ENCODE measurements at places on chromosomes 6 and 20.

DNA sequence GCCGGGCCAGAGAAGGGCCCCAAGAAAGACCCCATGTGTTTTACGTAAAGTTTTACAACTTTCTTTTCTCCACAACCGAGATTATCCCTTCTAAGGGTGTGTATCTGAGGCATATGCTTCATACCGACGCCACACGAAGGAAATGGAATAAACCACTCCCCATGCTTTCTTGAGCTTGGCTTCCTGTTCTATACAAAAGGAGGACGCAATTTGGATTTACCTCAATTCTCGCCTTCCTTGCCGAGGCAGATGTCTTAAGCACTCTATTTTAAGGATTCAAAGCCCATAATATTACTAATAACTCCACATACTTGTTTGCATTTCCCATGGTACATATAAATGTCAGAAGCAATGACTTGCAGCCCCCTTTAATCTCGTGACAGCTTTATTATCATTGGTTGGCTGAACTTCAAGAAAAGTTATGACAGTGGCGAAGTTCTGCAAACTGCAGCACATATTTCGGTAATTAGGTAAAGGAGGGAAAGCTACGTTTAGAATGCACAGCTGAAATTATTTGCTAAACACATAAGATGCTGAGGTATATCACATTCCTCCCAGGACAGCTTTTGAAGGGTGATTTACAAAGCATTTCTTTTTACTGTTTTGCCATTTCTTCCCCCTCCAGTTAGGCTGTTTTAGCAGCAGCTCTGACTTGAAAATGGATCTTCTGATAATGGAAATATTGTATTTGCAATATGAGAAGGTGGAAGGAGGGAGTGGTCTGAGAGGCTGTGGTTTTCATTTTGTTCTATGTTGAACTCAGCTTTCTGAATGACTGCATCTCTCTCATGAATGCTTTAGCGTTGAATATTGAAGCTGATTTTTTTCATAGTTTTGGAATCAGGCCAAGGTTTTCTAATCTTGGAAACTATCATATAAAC lies 330.5 kb downstream of the EPHA7 start:
- no peak for DNase-seq

- no peak for DNase-seq
Measured at GRCh38 chr6:161244725-161245124, 29.1 kb downstream of the AGPAT4 start.

DNA sequence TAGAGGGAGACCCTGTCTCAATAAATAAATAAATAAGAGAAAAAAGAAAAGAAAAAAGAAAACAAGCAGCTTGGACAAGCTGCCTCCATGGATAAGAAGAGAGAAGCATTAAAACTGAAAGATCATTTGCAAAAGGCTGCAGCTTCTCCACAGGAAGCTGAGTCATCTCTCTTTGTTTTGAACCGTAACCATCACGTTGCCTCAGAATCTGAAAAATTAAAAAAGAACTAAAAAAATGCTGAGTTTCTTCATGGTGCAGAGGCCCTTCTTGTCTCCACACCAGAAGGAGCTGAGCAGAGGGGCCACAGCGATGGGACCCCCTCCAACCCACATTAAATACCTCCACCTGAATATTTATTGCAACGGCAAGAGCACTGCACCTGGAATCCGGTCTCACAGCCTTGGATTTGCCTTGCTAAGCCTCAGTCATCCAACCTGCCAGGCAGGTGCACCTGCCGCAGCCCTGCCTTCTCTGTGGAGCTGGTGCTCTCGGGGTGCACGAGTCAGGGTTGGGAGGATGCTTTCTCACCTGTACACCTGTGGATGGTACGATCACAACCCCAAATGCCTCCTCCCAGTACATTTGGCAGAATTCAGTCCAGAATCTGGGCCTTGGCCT lies 28.1 kb downstream of the TOX2 start:
- DNase-seq, result no peak

DNA sequence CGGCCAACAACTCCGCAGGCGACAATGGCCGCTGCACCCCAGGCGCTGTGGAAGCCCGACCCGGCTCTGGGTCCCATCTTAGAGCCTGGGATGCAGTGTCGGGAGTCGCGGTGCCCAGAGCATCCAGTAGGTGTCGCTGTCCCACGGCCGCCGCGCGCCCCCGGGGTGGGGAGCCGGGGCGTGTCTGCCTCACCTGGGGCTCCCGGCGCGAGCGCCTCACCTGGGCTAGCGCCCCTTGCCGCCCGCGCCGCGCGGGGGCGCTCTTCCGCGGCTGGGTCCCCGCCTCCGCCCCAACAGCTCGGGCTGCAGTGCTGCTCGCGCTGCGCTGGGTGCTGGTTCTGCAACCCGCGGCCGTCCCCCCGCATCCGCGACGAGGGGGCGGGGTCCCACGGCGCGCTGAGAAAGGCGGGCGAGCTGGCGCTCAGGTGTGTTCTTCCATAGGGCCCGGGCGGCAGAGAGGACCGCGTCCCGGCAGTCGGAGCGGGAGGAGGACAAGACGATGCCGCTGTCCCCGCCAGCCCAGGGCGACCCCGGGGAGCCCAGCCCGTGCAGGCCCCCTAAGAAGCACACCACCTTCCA lies at the start of gene CRYBG1:
TSS of gene CRYBG1 (plus strand) at position 308 of the 579 bp plus-strand sequence. CDS start at position 500, 192 bp downstream.
- peak; percentile 8 for DNase-seq

DNA sequence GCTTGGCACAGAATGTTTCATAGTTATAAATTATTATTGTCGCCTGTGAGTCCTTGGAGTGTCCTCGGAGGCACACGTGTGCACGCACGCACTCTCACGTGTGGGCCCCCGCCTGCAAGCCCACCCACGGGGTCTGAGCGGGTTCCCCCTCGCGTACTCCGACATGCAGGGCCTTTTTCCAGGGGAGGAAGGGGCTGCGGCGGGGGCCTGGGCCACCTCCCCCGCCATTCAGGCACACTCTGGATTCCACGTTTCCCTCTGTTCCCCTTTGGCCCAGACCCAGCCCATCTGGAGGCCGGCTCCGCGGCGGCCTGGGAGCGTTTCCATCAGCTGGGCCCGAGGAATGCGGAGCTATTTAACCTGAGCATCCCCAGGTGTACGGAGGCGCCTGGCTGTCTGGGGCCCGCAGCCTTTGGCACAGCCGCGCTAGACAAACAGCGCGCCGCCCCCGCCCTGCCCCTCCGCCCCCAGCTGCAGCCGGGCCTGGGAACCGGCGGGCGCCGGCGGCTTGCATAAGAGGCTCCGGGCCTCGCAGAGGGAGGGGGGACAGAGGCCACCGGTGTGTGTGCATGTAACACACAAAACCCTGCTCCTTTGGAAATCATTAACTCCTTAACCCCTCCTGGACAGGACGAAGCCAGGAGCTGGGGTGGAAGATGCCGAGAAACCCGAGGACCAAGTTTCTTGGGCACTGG lies 3.3 kb downstream of the ID1 start:
- DNase-seq, result peak; percentile 43

DNA sequence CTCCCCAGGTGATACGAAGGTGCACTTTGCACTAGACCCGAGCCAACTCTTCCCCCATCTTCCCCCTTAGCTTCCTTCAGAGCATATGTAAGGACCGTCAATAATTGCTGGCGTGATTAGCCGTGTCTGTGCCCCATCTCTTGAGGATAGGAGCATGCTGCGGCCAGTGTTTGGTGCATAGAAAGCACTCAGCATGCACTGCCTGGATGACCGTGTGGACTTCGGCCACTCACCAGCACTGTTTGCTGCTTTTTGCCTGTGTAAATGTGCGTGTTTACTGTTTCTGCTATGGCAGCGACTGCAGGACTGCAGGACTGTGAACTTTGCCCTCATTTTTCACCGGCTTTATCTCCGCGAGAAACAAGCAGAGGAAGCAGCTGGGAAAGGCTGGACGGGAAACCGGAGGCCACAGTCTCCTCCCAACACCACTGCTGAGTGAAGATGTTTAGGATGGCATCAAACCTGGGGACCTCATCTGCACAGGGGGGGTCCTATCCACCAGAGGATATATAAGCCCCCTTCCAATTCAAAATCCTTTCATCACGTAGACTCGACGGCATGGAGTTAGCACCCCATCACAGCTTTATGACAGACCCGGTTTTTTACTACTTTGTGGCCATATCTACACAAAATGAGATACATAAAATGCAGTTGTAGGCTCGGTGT lies 150.6 kb upstream of the AFDN start:
- DNase-seq, result no peak

- DNase-seq, result no peak
Measured at GRCh38 chr20:56414842-56415765, 3.0 kb downstream of the CASS4 start.

DNA sequence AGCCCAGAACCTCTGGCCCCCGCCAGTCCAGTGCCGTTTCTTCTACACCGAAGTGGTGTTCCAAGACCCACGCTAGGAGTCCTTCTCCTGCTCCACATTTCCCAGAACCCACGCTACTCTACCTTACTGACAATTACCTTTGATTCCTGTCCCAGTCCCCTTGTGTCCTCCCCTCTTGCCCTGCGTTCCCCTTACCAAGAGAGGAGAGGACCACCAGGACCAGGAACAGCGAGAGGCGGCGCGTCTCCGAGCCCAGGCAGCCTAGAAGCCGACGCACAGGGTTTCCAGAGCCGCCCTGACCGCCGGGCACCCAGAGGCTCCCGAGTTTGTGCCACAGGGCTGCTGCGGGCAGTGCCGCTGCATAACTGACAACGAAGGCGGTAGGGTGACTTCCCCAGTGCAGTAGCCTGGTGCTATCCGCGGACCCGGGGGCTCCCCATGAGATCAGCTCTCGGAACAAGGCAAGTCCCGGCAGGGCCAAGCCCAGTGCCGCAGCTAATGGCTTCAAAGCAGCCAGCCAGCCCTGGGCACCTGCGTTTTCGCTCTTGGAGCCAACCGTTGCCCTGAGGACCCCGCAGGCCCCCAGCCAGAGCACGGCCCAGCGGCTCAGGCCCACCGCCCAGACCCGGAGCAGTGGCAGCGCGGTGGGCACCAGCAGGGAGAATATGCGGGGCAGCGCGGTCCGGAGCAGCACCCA lies 512 bp downstream of the TAP1 start:
- DNase-seq, result peak; percentile 65

- DNase-seq, result no peak
Measured at GRCh38 chr6:119330520-119331113, 18.9 kb downstream of the MAN1A1 start.

DNA sequence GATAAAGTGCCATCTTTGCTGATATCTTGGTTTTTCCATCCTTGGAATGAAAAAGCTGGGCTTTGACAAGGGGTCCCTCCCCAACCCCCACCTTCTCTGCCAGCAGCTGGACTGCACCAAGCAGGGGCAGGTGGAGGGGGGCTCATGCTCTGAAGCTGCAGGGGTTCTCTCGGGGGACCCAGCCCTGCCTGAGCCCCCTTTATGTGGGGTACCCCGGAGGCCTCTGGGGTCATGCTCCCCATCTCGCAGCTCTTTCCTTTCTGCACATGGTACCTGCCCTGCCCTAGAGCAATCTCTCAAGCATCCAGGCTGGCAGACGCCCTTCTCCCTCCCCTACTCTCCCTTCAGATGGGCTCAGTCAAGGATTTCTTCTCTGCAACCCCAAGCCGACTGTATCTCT lies 146.7 kb upstream of the PTPN1 start:
- no peak for DNase-seq

DNA sequence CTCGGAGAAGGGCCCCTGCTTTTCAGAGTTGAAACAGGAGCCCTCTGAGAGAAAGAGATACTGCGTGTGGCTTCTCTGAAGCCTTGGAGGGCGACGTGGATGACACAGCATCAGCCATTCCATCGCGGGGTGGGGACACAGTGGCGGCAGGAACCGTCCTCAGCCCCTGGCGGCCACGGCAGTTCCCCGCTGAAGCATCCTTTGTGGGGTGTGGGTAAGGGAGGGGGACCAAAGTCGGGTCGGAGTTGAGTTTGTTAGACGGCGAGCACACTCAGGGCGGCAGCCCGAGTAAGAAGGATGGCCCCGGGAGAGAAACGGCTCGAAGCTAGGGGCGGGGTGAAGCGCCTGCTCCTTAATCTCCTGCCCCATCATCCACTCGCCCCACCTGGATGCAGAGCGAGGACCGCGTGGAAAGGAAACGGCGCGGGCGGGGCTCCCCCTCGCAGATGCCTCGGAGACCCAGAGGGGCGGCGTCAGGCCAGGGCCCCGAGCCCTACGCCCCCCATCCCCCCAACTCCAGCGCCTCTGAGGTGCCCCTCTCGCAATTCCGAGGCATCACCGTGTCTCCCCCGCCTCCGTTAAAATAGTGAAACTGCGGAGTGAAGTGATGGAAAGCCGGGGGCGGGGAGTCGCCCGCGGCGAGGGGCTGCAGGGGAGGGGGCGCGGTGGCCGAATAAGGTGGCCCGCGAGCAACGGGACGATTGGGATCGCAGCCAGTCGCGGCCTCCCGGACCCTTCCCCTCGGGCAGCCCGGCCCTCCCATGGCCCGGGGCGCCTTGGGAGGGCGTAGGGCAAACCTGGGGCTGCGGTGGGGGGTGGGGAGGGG lies 796 bp upstream of the RREB1 start:
- no peak for DNase-seq

DNA sequence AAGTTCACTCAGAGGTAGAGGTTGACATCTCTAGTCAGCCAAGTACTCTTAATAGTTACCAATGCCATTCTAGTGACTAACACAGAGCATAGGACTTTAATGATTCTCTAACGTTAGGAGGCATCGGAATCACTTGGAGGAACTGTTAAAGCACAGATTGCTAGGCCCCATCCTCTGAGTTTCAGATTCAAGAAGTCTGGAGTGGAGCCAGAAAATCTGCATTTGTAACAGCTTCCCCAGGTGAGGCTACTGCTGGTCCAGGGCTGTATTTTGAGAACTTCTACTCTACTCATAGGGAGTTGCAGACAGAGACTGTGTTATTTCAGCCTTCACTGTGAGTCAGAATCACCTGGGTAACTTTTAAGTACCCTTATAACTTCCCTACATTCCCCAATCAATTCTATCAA lies 5.7 kb downstream of the LMBRD1 start:
- DNase-seq, result no peak

DNA sequence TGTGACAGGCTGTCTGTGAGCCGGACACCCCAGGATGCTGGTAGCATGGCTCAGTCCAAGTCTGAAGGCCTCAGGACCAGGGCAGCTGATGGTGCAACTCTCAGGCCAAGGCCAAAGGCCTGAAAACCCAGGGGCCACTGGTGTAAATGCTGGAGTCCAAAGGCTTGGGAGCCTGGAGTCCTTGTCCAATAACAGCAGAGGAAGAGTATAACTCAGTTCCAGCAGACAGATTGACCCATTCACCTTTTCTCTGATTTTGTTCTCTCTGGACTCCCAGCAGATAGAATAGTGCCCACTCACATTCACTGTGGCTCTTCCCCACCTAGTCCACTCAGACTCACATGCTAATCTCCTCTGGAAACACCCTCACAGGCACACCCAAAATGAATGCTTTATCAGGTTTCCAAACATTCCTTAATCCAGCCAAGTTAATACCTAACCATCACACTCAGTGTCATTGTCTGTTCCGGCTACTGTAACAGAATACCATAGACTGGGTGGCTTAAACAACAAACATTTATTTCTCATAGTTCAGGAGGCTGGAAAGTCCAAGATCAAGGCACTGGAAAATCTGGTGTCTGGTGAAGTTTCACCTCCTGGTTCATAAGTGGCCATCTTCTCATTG lies 5.0 kb upstream of the TRAF3IP2 start:
- no peak for DNase-seq

GRCh38 chr6:105402090-105402938 lies 568 bp downstream of the PREP start:
- peak; percentile 14 for DNase-seq

DNA sequence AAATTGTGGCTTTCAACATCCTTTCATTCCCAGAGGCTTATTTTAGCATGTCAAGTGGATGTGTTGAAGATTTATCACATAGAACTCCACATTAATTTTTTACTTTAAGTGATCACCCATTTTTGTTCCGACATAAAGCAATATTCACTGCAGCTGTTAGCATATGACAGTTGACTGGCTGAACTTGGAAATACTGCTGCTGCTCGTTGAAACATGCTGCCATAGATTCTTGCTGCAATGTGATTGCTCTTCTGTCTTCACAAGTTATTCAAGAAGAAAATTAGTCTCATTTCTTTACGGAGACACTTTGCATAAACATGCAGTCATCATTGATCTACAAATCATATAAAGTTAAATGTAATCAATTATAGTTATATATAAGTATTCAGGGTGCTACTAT lies 248.4 kb downstream of the SAMD5 start:
- no peak for DNase-seq
